ENCODE measurements at places on chromosomes 1 and 21.

- DNase-seq = no peak
These were observed 60.6 kb downstream of the DDAH1 start for GRCh38 chr1:85404408-85404807.

- DNase-seq = no peak
These were observed 15.9 kb downstream of the RIMS3 start for GRCh38 chr1:40649592-40649930.

DNA sequence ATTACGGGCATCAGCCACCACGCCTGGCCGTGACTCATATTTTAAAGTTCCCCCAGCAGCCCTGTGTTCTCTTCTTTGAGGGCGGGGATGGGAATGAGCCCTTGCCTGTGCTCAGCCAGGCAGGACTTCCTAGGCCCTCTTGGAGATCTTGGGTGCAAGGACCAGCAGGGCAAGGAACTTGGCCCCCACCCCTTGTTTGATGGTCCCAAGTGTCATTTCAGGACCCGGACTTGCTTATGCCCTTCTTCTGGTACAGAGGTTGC, 9.3 kb downstream of the RASSF5 start:
- DNase-seq = no peak

GRCh38 chr1:11365744-11366387, 92.9 kb downstream of the UBIAD1 start:
- DNase-seq = no peak

DNA sequence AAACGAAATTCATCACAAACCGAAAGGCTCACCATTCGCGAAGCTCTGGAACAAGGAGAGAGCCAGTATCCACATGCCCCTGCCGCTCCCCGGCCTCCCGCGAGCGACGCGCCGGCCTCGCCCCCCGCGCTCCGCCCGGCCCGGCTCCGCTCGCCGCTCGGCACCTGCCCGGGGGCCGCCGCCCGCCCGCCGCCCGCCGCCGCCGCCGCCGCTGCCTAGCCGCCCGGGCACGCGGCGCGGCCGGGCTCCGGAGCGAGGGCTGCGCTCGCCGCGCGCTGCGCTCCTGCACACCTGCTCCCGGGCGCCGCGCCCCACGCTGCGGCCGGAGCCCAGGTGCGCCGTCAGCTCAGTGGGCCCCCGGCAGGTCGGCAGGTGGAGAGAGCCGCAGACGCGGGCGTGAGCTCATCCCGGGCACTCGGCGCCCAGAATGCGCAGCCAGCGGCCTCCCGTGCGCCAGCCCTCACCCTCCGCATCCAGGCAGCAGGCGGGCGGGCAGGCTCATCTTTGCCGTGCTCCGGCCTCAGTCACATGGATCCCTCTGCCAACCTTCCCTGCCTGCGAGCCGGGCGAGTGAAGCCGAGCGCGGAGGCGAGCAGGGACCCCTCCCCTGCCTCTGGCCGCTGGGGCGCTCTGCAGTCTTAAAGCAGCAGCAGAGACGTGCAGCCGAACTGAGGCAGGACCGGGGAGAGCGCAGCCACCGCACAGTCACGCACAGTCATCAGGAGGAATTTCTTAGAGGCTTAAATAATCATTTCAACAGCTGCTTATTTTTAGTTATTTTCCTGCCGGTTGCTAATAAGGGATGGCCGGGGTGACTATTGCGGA, at the start of gene DSCAM:
Gene DSCAM (minus strand): TSS at position 572 of the 825 bp plus-strand sequence. CDS start 497 bp downstream, at position 75.
- DNase-seq = peak; percentile 75

GRCh38 chr1:168287237-168287664, 6.6 kb downstream of the TBX19 start:
- no peak for DNase-seq

GRCh38 chr1:170544624-170545023, 12.7 kb downstream of the GORAB start:
- no peak for DNase-seq

DNA sequence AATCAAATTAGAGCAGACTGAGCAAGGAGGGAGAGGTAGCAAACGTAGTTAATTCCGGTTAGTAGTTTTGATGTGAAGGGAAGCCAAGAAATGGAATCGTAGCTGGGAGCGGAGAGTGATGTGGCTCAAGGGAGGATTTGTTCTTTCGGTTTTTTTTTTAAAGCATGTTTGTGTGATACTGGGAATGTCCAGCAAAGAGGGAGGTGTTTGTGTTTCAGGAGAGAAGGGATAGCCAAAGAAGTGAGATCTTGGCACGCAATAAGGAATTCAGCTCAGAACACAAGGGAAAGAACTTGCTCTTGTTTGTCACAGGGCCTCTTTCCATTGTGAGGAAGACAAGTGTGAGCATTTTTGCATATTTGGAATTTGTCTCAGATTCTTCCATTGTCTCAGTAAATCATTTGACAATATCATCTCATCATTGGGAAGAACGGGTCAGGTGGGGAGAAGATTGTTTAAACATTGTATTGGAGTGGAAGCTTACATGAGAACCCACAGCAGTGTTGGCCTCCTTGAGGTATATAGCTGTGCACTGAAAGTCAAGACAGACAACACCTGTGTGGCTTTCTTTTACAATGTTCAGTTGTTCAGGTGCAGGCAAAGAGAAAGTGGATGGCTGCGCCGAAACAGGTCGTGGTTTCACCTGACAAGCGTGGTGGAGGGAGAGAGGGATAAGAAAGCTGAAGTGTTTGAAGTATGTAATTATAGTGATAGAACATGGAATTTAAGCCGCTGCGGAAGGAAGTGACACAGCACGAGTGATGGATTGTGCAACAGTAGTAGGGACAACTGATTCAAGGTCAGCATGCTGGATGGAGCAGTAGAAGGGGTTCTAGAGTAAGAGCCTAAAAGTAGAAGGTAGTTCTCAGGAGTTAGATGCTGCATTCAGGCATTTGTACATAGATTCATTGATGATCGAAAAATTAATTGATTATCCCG, 25.4 kb downstream of the FMN2 start:
- no peak for DNase-seq

- DNase-seq = no peak
These were observed 159.9 kb upstream of the JUN start for GRCh38 chr1:58943776-58944175.

DNA sequence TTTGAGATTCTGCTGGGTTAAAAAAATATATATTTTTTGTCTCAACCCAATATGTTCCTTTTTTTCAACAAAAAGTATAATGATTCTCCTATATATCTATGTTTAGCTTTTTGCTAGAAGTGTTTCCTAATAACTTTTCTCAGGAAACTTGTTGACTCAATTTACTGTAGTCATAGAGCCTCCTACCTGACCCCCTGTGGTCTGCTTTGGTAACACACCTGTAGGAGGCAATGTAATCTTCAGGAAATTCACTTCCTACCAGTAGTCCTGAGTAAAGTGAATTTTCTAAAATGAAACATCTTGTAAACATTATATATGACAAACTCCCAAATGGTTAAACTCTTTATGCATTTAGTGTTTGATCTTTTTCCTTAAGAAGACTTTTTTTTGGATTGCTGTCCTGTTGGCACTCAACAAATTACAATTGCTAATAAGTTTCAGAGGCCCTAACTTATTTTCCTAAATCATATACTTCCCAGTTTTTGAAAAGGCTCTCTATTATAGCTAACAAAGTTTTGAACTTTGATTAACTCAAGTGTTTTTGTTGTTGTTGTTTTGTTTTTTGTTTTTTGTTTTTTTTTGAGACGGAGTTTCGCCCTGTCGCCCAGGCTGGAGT, 118.3 kb downstream of the OLFML2B start:
- no peak for DNase-seq

- DNase-seq = no peak
These were observed 47.6 kb upstream of the DMRTB1 start for GRCh38 chr1:53411541-53412152.

- DNase-seq = no peak
These were observed 164.2 kb downstream of the TTLL7 start for GRCh38 chr1:83834621-83835264.

DNA sequence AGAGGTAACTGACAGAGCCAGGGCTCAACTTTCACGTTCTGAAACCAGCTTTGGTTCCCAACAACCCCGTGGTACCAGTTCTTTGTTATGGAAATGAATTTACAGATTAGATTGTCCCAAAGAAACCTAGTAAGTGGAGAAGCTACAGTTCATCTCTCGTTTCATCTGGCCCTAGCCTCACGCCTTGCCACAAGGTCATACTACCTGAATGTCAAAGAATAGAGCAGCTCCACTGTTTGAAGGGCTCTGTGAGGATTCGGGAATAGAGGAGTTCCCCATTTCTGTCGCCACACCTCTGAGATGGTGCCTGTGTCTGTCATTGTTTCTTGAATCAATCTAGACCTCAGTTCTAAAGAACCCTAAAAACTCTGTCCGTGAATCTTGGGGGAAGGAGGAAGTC, 15.0 kb upstream of the CDC42 start:
- DNase-seq = peak; percentile 17

DNA sequence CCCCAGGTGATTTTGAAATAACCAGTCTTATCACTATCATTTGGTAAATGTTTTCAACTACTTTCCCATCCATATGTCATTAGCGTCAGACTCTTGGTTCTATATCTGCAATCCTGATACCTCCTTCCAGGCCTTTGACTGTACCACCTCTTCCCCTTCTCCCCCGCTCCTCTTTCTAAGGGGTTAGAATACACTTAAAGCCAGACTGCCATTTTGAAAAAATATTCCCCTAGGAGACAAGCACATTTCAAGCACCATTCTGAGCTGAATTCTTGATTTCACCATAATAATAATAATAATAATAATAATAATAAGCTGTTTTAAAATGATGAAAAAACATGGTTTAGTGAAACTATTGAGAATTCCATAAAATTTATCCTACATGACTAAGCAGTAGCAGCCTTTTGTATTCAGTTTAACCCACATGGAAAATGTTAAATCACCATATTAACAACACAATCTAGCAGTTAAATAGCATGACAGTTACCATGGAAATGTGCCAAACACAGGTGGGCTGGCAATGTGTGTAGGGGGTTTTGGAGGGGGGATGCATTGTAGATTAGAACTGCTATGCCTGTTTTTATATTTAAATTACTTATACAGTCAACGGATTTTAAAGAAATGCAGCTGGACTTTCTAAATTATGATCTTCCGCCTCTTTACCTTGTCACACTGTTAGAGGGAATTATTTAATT, 480.2 kb upstream of the DEPDC1 start:
- no peak for DNase-seq

GRCh38 chr1:235632506-235633401, 16.8 kb downstream of the GNG4 start:
- no peak for DNase-seq

GRCh38 chr1:225851805-225852204, 30.4 kb downstream of the TMEM63A start:
- DNase-seq = no peak

DNA sequence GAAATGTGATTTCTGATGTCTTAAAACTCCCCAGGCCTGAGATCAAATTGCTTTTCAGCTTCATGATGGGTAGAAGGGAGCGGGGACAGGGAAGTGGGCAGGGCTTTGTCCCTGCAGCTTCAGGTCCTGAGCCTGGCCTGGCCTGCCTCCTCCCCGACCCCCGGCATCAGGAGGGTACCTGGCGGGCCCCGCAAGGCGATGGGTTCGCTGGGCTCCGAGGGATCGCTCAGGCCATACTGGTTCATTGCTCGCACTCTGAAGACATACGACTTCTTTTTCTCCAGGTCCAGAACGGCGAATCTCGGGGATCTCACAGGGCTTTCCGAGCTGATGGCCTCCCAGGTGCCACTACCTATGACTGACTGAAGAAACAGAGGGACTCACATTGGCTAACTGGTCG, 25.5 kb downstream of the MYOM3 start:
- DNase-seq = no peak

GRCh38 chr1:171142416-171143385, 42.4 kb upstream of the FMO2 start:
- DNase-seq = peak; percentile 5

GRCh38 chr1:179911812-179912211, 29.7 kb downstream of the TOR1AIP1 start:
- DNase-seq = no peak

- DNase-seq = no peak
These were observed 250.1 kb downstream of the HMCN1 start for GRCh38 chr1:185984113-185984836.

DNA sequence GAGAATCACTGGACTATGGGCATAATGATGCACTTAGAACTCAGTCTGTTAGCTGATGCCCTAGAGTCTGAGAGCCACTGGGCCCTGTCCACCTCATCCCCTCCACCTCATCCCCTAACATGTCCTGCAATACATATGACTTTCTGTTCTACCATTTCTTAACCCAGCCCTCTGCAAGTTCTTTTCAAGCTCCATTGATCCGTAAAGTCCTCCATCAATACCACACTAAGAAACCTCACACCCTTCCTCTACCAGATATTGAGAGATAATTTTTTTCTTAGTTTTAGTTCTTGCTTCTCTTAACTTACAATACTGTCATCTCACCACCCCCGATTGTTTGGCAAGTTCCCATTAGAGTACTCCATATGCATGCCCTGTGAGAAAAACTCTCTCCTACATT, 22.1 kb downstream of the FCRL4 start:
- no peak for DNase-seq

DNA sequence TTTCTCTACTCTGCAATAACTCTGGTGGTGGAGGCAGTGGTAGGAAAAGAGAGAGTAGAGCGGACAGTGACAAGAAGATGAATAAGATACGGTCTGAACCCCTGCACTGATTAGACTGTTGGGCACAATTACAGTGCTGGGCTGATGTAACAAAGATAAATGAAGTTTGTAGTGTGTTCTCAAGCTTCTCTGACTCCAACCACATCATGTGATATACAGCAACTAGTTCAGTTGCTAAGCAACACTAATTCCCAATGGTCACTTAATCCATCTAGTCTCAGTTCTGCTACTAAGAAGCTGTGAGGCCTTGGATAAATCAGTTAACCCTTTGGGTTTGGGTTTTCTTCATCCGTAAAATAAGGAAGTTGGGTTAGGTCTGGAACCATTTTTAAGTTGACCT, 17.3 kb downstream of the DDR2 start:
- no peak for DNase-seq

GRCh38 chr1:205273551-205273982, 45.8 kb downstream of the TMCC2 start:
- peak; percentile 97 for DNase-seq

- no peak for DNase-seq
These were observed 711.2 kb downstream of the MRPL39 start for GRCh38 chr21:24895885-24896734.

GRCh38 chr1:206809504-206810084, 37.3 kb upstream of the IL10 start:
- no peak for DNase-seq

- DNase-seq = no peak
These were observed 6.1 kb upstream of the IGSF8 start for GRCh38 chr1:160104486-160104885.

DNA sequence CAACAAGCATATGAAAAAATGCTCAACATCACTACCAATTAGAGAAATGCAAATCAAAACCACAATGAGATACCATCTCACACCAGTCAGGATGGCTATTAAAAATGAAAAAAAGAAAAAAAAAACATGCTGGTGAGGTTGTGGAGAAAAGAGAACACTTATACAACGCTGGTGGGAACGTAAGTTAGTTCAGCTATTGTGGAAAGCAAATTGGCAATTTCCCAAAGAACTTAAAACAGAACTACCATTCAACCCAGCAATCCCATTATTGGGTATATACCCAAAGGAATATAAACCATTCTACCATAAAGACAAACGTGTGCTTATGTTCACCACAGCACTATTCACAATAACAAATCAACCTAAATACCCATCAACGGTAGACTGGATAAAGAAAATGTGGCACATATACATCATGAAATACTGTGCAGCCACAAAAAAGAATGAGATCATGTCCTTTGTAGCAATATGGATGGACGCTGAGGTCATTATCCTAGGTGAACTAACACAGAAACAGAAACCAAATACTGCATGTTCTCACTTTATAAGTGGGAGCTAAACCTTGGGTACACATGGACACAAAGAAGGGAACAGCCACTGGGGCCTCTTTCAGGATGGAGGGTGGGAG, 49.5 kb downstream of the LYST start:
- no peak for DNase-seq

All from ELF-1 (cell line).